DMS 273 treated with DMSO at 0.1 percent for 48 hours (cell line): ENCODE measurements at places on chromosomes 13 and 19.

DNA sequence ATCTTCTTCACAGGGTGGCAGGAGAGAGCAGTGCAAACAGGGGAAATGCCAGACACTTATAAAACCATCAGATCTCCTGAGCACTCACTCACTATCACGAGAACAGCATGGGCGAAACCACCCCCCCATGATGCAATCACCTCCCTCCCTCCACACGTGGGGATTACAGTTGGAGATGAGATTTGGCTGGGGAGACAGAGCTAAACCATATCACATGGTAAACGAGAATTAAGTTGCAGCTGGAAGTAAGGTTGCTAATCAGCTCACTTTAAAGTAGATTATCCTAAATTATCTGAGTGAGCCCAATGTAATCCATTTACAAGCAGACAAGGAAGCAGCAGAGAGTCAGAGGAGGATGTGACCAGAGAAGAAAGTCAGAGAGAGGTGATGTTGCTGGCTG, 102.2 kb upstream of the IPO5 start:
- DNase-seq, result no peak

DNA sequence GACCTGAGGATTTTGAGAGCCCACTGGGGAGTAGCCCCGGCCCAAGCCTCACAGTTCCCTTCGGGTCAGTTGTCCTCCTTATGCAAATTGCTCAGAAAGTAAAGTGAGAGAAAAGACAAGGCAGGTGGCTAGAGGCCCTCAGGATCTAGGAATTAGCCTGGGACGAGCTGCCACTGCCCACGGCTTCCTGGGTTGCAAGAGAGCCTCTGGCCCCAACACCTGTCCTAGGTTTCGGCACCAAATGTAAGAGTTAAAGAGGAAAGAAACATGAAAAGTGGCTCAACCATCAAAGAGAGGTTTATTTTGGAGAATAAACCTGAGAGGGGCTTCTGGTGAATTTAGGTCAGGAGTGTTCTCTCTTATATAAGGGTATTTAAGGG, 25.6 kb downstream of the TMEM255B start:
- DNase-seq, result no peak

DNA sequence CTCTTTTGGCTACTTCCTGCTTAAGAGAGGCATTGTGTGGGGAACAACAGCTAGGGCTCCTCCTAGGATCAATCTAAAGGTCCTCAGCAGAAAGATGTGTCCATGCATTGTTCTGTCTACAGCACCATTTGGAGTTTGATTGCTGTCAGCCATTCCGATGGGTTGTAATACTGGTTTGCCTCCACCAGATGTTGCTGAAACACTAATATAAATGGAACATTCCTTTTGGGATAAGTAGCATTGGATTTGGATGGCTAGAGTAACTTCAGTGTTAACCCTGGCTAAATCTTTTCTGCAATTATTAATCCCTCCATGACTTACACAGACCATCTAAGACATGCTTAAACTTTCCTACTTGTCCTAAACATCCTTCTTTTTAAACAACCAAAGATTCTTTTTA, 104.2 kb downstream of the TDRD3 start:
- DNase-seq, result no peak

DNA sequence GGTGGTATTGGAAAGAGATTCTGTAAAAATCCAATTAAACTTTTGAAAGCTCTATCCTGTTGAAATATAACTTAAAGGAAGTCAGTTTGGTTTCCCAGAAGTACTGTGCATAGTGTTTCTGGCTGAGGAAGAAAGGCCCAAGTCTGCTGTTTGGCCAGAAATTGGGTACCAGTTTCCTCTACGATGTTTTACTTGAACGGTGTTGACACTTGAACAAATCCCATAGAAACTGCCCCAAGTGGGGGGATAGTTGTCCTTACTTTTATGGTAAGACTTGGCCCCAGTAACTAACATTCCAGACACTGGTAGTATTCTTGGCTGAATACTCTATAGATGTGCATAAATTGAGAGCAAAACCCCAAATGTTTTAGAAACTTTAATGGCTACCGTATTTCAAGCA, 14.2 kb downstream of the KLF5 start:
- DNase-seq, result no peak

DNA sequence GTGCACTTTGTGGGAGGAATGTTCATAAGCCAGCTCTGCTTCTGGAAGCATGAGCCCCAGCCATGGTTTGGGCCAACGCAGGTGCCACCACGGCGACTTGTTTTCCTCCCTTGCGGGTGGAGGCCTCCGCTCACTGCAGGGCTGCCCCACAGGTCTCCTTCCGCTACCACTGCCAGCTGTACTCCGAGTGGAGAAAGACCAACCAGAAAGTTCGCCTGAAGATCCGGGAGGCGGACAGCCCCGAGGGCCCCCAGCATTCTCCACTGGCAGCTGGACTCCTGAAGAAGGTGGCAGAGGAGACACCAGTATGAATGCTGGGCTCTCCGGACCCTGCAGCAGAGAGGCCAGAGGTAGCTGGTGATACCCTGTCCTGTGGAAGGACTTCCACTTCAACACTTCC, 6.5 kb upstream of the HNRNPM start:
- no peak for DNase-seq

- DNase-seq, result no peak
Measured at GRCh38 chr13:28438067-28438466, 56.9 kb downstream of the FLT1 start.

DNA sequence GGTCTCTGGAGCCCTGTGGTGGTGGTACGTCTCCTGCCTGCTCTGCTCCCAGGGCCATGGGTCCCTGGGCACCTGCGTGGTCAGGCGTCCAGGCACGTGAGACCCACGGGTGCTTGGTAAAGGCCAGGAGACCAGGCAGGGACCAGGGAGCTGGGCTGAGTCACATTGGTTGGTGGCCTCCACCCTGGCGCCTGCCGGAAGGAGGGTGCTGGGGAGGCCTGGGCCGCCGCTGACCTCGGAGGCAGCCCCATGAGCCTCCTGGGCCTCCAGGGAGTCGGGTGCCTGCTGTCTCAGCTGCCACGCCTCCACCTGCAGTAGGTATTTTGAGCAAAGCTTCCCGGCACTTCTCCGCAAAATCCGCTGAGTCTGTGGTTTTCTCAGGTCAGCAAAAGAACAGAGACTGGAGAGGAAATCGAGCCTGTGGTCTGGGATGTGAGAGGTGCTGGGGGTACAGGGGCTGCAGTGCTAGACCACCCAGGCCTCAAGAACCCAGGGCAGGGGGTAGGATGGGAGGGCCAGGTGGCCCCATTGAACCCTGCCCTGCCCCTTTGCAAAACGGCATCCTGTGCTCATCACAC, 3.6 kb upstream of the PLK5 start:
- no peak for DNase-seq

GRCh38 chr19:33047422-33047821, 17.3 kb downstream of the RHPN2 start:
- DNase-seq, result no peak

- no peak for DNase-seq
Measured at GRCh38 chr19:41616792-41617621, 9.9 kb downstream of the CEACAM4 start.

DNA sequence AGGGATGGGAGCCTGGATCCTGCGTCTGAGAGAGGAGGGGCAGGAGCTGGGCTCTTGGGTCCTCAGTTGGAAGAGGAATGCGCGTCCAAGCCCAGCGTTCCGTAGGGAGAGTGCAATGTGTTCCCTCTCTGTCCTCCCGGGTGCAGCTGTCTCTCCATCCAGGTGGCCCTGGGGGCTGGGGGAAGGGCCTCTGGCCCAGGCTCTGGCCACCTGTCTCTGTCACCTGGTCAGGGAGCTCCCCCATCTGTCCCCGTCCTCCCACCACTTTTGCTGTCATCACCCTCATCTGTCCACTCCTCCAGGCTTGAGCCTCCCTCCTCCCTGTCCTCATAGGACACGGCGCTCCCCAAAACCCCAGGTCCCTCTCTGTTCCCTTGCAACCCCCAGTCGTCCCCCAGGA, 3.7 kb upstream of the SBK2 start:
- no peak for DNase-seq

DNA sequence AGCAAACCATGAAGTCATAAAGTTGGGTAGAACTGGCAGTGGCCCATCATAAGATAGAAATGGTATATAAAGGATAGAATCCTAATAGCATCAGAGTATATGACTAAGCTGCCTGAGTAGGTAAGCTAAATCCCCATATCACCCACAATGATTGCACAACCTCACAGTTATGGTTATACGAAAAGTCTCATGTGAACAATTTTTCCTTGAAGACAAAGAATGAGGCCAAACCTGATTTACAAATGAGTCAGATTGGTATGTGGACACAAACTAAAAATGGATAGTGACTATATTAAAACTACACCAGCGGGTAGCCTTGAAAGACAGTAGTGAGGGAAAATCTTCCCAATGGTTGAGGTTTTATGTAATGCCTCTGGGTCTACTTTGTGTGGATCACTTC, 40.9 kb upstream of the UFM1 start:
- DNase-seq, result no peak

GRCh38 chr19:32869966-32870573, 503 bp upstream of the SLC7A9 start:
- no peak for DNase-seq

GRCh38 chr13:111880185-111880584, 186.8 kb upstream of the SOX1 start:
- DNase-seq, result no peak

- DNase-seq, result no peak
Measured at GRCh38 chr13:98155475-98156109, 12.7 kb downstream of the FARP1 start.

- DNase-seq, result no peak
Measured at GRCh38 chr19:54069470-54069869, 5.8 kb upstream of the VSTM1 start.

DNA sequence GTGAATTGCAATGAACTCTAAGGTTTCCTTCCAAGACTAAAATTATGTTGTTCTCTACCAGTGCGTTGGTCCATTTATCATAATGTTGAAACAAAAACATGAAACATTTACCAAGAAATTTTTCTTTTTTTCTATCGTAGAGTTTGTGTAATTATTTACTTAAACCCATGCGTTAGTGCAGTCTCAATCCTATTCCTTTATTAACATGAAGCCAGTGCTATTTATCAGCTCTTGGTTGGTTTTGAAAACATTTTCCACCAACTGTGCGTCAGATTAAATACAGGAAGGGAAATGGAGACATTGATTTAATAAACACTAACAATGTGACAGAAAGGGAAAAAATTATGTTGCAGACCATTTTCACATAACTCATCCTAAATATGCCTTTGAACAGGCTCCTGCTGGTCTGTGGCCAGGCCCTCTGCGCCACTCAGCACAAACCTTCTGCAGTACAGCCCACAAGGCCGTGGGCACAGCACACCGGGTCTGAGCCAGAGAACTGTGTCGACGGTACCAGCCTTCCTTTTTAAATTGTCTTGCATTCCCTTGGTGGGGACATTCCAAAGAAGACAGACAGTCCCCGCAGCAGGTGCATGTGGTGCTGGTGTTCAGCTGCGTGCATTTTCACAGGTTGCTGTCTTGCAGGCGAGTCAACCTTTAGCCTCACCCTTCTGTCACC, 135.8 kb downstream of the SHISA2 start:
- no peak for DNase-seq

- DNase-seq, result no peak
Measured at GRCh38 chr19:3369337-3370213, 3.2 kb downstream of the NFIC start.

- no peak for DNase-seq
Measured at GRCh38 chr19:2207991-2208860, 27.9 kb downstream of the PLEKHJ1 start.

DNA sequence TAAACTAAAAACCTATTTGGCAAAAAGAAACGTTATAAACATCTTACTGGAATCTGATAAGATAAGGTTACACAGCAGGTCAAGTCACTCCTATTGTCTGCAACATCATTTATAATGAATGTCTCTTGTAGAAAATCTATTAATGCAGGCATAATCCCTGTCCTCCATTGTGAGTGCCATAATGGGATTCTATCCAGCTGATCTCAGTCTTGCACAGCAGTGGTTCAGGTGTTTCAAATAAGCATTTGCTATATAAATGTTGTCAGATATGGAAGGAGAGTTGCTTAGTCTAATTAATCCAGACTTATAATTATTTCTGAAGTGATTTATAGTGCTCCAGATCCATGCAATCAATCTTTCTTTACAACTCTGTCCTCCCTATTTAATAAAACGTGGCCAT, 186.5 kb upstream of the ATXN8OS start:
- no peak for DNase-seq

DNA sequence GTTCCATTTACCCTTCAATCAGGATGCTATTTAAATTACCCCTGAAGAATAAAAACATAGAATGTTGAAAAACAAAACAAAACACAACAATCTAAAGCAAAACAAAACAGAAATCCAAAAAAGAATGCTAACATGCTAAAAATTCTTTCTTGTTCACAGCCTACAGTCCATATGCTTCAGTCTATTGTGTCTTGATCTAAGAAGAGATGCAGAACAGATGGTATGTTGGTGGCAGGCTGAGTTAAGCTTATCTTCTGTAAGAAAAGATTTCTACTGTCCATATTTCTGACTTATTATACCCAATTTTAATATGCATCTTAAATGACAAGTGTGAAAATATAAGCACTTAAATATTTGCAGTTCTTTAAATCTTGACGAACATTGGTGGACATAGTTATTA, 356.1 kb upstream of the SLITRK1 start:
- DNase-seq, result peak; percentile 13

GRCh38 chr13:98293103-98293502, 116.0 kb upstream of the RNF113B start:
- no peak for DNase-seq

GRCh38 chr19:33449799-33450198, 71.8 kb downstream of the PEPD start:
- DNase-seq, result no peak

DNA sequence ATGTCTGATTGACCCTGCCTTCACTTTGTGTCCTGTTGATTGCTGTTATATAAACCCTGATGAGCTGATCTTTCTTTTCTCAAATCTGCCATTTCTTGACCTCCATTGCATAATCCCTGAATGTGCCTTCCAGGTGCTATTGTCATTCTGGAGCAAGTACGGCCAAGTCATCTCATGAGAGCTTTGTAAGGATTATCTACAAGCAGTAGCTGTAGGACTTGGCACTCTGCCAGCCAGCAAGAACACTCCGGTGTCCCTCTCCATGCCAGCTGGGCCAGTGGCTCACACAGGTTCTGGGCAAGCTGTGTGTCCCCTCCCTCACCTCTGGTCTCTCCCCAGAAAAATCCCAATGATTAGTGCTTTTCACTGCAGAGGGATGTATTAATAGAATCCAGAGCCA, 348.1 kb downstream of the FOXO1 start:
- no peak for DNase-seq

DNA sequence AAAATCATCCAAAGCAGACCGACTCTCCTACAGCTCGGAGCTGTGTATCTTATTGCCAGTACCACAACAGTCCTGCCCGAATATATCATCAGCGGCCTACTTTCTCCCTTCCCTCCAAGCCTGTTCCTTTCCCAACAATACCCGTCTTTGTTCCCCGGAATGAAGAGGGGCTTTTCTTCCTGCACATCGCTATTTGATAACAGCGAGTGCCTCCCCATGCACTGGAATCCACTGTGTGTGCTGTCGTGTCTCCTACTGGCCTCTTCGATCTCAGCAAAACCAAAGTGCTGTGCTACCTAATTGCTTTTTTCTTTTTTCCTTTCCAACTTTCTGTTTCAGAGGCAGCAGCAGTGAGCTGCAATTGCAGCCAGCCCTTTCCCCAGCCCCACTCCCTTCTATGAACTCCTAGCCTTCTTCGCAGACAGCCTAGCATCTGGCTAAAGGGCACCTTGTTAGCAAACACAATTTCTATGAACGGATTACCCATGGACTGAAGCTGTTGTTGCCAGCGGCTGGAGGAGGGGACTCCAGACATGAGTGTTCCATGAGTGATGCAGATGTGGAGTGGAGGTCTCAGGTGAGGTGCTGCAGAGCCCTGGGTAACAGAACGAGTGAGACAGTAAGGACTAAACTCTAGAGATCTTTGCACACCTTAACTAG, 43.4 kb downstream of the EFNB2 start:
- no peak for DNase-seq

GRCh38 chr13:48370815-48371214, 42.1 kb downstream of the LPAR6 start:
- DNase-seq, result no peak
